A549 treated with Mapracorat at 1 μM for 4 hours (cell line): ENCODE measurements at places on chromosomes 11 and 22. TPM values are rescaled to one million over a fixed set of nuclear protein-coding genes. Genes with fewer than 3 reads are reported as not detected.

KAT5 gene
- 43.8 to 55.4 TPM (median 48.9 TPM) in 5 replicates for total RNA-seq

TEX12 gene
- total RNA-seq = not detected in 5 replicates

OR5A1 gene
- not detected in 5 replicates for total RNA-seq

CCDC116 gene
- total RNA-seq = 0.06 to 0.13 TPM (median 0.06 TPM) in 3 of 5 replicates, not detected in the others

WNT11 gene
- 1.0 to 1.9 TPM (median 1.7 TPM) in 5 replicates for total RNA-seq

AMPD3 gene
- total RNA-seq = 6.6 to 8.4 TPM (median 7.4 TPM) in 5 replicates

CDCA5 gene
- 57.4 to 76.9 TPM (median 71.1 TPM) in 5 replicates for total RNA-seq

IL10RA gene
- total RNA-seq = 0.06 to 0.21 TPM (median 0.06 TPM) in 3 of 5 replicates, not detected in the others

BEST1 gene
- total RNA-seq = 1.9 to 3.9 TPM (median 2.6 TPM) in 5 replicates

LYVE1 gene
- total RNA-seq = 0.20 to 0.77 TPM (median 0.48 TPM) in 5 replicates

TTC9C gene
- total RNA-seq = 28.9 to 34.9 TPM (median 31.7 TPM) in 5 replicates

P2RY6 gene
- total RNA-seq = 3.8 to 7.6 TPM (median 6.2 TPM) in 5 replicates

IL17REL gene
- total RNA-seq = 0.04 to 0.06 TPM (median 0.05 TPM) in 5 replicates

HEPN1 gene
- not detected in 5 replicates for total RNA-seq

ADAMTS8 gene
- 0.86 to 1.4 TPM (median 1.1 TPM) in 5 replicates for total RNA-seq

FBLN1 gene
- 38.0 to 57.3 TPM (median 52.2 TPM) in 5 replicates for total RNA-seq

LRP4 gene
- total RNA-seq = 6.4 to 8.0 TPM (median 7.3 TPM) in 5 replicates

NELL1 gene
- not detected in 5 replicates for total RNA-seq

SCN4B gene
- total RNA-seq = 0.02 to 0.05 TPM (median 0.03 TPM) in 3 of 5 replicates, not detected in the others

PKP3 gene
- total RNA-seq = 24.1 to 42.6 TPM (median 38.1 TPM) in 5 replicates

OR8D1 gene
- total RNA-seq = not detected in 5 replicates

KRTAP5-8 gene
- total RNA-seq = not detected in 5 replicates

RRP8 gene
- 28.7 to 36.9 TPM (median 31.5 TPM) in 5 replicates for total RNA-seq

TRIM64 gene
- total RNA-seq = not detected in 5 replicates

SLC22A6 gene
- not detected in 5 replicates for total RNA-seq

GAL3ST1 gene
- 7.0 to 11.7 TPM (median 11.1 TPM) in 5 replicates for total RNA-seq

SLC5A4 gene
- not detected in 5 replicates for total RNA-seq

SPON1 gene
- total RNA-seq = not detected in 5 replicates

RABL2B gene
- total RNA-seq = 16.1 to 23.5 TPM (median 19.2 TPM) in 5 replicates

GDPD4 gene
- total RNA-seq = not detected in 5 replicates

TPBGL gene
- 0.08 to 0.27 TPM (median 0.17 TPM) in 5 replicates for total RNA-seq

TBX1 gene
- 2.7 to 5.0 TPM (median 4.0 TPM) in 5 replicates for total RNA-seq
